ENCODE measurements at places on chromosomes 7 and 10. TPM values are rescaled to one million over a fixed set of nuclear protein-coding genes. Genes with fewer than 3 reads are reported as not detected.
A peak's percentile ranks its signal among the peaks of the same experiment; 100 is the strongest.

Gene BET1
- total RNA-seq: 48.3 TPM

Gene OR2A5
- not detected for total RNA-seq

Gene PYROXD2
- total RNA-seq: 10.2 TPM

Gene PDSS1
- 9.2 TPM for total RNA-seq

DNA sequence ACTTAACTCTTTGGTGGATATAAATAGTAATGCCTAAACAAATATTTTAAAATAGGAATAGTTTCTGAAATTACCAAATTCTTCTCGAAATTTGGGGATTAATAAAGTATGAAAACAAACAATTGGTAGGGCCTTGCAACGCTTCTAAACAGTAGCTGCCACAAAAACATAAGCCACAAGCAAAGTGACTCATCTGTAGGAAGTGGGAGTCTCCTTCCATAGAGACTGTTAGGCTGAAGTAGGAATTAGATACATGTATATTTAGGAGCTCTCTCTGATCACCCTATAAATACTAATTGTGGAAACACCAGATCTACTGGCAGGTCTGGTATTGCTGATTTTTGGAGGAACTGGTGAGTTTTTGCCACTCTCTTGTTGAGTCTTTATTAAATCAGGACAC lies 5.7 kb upstream of the LMOD2 start:
- DNase-seq: no peak

DNA sequence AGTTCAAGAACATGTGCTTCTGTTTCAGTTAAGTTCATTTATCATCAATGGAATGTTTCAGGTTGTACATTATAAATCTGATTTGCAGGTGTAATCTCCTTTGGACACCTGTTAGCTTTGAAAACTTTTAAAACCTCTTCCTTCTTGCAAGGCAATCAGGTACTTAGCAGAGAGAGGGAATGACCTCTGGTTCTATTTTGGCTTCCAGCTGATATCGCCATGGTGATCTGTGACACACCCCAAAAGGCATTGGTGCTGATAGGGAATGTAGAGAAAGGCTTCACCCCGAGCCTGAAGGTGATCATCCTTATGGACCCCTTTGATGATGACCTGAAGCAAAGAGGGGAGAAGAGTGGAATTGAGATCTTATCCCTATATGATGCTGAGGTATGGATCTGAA lies 35.4 kb downstream of the ACSL5 start:
- no peak for DNase-seq

GRCh38 chr10:3099291-3100092 lies 32.1 kb downstream of the PFKP start:
- DNase-seq: peak; percentile 86

- DNase-seq: no peak
Observed at GRCh38 chr7:114689406-114689805, 232.5 kb upstream of the MDFIC start.

DNA sequence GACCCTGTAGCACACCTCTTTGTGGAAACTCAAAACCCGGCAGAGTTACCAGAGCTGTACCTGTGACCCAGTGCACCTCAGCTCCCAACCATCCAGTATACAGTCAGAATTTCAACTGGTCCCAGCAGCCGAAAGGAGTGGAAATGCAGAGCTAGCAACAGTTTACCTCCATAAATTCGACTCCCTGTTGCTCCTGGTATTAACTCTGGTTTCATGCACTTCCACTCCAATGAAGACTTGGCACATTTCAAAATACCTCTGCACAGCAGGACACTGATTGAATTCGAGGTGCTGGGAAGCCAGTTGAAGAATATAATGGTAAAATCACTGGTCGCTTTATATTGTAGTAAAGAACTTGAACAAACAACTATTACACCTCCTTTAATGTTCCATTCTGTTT lies 17.9 kb upstream of the TIAL1 start:
- DNase-seq: no peak

DNA sequence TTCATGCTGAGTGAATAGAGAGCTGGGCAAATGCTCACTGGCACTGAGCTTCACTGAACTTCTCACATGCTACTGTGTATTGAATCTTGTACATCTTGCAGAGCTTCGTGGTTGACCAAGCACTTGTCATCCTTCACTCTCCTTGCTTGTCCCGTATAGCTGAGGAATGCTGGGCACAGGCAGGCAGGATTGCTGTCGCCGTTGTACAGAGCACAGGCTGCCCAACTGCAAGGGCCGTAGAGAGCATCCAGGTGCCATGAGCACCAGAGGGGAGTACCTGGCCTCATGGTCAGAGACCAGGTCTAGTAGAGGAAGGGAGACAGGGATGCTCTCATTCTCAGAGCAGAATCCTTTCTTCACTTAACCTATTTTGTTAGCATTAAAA lies 99.8 kb upstream of the RET start:
- DNase-seq: no peak

Measured in fibroblast of the aortic adventitia (primary cell).